Right renal pelvis (tissue), 4 donors: ENCODE measurements at places on chromosomes 5 and 9.

- no peak for DNase-seq
Observed at GRCh38 chr5:129426071-129426470, 34.0 kb upstream of the ADAMTS19 start.

- DNase-seq, result no peak
Observed at GRCh38 chr5:21826884-21827283, 1026.3 kb downstream of the CDH12 start.

DNA sequence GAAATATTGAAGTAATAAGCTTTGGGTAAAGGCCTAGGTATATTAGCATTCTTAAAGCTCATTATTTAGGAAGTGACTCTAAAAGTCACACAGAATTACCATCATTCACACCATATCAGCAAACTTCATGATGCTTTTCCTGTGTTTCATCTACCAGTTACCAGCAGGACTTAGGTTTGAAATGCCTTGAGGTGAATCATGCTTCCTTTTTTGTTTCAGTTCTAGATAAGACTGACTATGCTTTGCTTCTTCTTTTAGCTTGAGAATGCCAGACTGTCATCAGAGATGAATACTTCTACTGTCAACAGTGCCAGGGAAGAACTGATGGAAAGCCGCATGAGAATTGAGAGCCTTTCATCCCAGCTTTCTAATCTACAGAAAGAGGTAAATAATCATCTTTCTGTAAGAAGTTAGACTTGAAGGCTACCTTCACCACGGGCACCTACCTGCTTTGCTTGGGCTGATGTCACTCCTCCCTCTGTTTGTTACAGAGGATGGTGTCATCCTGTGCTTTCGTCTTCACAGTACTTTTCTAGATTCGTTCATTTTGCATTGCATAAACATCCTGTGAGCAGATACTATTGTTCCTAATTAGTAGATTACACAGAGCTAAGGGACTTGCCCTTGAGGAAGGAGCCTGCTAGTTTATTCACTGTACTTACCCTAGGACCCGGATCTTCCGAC, 34.7 kb downstream of the LMNB1 start:
- DNase-seq, result no peak

- no peak for DNase-seq
Observed at GRCh38 chr9:72680593-72681282, 159.3 kb downstream of the TMC1 start.

DNA sequence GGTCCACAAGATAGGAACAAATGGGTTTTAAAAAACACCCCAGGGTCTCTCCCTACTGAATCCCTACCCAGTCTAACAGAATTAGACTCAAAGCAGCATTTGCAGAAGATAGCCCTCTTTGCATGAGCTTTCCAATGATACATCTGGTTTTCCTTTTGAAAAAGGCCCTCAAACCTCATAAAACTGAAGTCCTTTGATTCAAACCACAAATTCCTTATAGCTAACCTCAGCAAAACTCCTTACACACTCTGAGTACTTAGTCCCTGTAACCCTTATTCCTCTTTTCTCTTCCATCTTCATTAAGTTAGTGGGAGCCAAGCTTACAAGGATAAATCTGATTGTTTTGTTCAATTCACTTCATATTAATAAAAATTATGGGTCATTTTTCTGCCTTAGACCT, 90.5 kb upstream of the TNC start:
- no peak for DNase-seq

- DNase-seq, result no peak
Observed at GRCh38 chr5:139243425-139243970, 45.3 kb upstream of the SIL1 start.

DNA sequence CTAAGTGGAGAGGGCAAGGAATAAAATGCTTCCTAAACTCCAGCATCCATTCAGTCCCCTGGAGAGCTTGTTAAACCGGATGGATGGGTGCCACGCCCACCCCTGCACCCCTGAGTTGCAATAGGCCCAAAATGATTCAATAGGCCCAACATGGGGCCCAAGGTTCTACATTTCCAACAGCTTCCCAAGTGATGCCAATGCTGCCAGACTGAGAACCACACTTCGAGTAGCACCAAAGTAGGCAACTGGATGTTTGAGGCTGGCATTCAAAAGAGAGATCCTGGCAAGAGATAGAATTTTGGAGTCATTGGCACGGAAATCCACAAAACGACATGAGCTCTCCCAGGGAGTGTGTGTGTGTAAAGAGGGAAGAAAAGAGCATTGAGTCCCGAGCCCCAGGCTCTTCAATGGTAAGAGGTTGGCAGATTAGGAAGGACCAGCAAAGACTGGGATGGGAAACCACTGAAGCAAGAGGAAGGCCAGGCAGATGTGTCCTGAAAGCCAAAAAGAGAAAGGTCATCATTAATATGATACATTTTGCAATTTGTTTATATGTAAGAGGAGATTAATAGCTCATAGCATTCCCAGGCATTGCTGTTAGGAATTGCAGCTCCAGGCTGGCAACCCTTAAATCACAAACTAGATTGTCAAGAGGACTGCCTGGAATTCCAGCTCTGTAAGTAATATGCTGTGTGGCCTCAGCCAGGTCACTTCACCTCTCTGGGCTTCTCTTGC, 130.6 kb downstream of the KCNIP1 start:
- DNase-seq, result no peak

- no peak for DNase-seq
Observed at GRCh38 chr5:158115468-158115867, 256.5 kb upstream of the CLINT1 start.

DNA sequence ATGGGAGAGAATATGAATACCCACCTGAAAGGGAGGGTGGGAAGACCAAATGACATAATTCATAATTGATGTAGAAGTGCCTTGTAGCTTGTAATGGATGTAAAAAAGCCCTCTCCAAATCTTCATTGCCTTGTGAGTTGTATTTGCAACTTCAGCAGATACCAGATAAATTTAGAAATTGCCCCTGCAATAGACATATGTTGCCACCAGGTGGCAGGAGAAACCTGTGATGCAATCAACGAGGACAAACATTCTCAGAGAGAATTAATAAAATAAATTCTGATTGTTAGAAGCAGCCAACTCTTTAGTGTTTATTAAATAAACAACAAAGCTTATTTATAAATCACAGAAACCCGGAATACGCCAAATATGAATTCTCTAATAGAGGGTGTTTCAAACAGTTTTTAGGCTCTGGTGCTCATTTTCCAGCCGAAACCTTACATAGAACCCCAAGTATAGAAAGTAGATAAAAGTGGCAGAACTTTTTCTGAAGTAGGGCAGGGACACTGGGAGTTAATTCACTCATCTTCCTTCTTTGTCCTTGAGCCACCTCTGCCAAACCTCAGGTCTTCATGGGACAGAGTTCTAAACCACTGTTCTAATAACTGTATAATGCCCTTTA, 147.8 kb downstream of the TMEM38B start:
- DNase-seq, result no peak

DNA sequence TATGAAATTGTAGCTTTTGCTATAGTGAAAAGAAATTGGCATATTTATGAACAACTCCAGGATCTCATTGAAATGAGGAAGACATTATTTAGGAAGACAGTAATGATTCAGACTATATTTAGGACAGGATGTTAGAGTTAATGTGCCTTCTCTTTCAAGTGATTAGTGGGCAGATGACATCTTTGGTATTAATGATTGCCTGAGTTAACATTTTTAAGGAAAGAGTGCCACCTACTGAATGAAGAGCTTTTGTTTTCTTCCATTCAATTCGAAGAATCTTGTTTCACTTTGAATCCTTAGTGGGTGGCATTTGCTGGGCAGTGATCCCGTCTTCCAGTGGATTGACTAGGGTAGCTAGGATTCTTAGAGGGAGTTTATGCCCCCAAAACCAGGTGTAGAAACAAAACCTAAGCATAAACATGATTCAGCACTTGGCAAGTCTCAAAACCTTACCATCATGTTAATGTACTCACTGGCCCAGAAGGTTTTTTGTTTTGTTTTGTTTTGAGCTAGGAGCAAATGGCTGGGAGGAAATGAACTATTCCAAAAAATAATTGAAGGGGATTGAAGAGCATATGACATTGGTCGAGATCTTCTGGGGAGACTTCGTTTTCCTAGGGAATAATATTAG, 23.2 kb downstream of the MAP3K1 start:
- DNase-seq, result no peak
